ENCODE measurements at places on chromosomes 4 and X. TPM values are rescaled to one million over a fixed set of nuclear protein-coding genes. Genes with fewer than 3 reads are reported as not detected.
A peak's percentile ranks its signal among the peaks of the same experiment; 100 is the strongest.

DNA sequence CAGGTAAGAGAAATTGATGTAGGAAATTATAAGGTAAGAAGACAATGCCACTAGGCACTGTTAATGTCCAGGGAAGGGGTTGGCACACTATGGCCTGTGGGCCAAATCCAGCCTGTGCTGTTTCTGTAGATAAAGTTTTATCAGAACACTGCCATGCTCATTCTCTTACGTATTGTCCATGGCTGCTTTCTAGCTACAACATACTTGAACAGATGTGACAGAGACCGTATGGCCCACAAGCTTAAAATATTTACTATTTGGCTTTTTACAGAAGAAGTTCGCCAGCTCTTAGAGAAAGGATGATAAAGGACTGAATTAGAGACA, 168.0 kb downstream of the CDS1 start:
- ATAC-seq: no peak

DNA sequence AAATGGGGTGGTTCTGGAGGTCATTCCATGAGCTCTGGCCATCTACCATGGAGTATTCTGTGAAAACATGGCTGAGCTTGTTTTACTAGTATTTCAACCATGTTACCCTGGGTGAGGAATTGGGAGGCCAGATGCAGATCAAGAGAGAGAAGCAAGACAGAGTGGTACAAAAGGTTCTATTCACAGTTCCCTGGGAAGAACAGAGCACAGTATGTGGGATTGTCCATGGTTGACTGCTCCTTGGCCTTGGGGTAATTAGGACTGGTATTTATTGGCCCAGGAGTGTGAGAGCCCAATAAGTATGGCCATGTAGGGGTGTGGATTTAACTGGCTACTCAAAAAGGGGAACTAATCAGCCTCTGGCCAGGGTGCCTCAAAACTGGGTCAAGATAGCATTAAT, 239.7 kb upstream of the GATB start:
- no peak for ATAC-seq

GRCh38 chr4:27628609-27629008, 768.0 kb downstream of the STIM2 start:
- ATAC-seq: no peak

- no peak for ATAC-seq
Observed at GRCh38 chr4:4507923-4508322, 33.9 kb downstream of the STX18 start.

DNA sequence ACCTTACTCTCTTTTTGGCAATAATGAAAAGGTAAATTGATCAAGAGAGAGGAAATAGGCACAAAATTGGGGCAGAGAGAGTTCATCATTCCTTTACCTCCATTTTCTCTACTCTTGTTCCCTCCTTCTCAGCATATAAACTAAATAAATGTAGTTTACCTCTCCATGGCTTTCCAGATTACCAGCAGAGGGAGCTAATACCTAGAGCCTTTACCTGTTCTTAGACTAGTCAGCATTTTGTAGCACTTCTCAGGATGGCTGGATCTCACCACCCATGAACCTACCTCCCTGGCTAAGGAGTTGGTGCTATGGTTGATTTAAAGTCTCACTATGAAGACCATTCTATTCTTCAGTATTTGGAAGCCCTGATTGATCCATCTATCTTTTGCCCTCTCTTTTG, 15.7 kb downstream of the OFD1 start:
- no peak for ATAC-seq

GRCh38 chr4:145816091-145816490, 122.5 kb downstream of the ZNF827 start:
- ATAC-seq: no peak

DNA sequence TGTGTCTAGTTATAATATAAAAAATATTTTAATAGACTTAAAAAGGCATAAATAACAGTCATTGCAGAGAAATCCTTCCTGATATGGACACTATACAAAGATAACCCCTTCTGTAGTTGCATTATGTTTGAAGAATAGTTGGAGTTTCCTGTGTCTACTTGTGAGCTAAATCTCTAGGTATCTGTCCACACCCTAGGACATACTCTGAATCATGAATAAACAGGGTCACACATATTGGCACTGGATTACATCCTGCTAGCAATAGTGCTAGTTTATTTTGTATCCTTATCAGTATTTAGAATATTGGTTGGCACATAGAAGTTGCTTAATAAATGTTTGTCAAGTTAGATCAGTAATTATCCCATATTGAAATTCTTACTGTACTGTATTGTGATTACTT, 173.9 kb downstream of the GRXCR1 start:
- ATAC-seq: no peak

GRCh38 chr4:33996075-33996718, 2248.1 kb downstream of the ARAP2 start:
- ATAC-seq: no peak

GRCh38 chr4:21872101-21872500, 76.5 kb downstream of the KCNIP4 start:
- ATAC-seq: no peak

- ATAC-seq: no peak
Observed at GRCh38 chrX:134513091-134513490, 53.1 kb downstream of the HPRT1 start.

DNA sequence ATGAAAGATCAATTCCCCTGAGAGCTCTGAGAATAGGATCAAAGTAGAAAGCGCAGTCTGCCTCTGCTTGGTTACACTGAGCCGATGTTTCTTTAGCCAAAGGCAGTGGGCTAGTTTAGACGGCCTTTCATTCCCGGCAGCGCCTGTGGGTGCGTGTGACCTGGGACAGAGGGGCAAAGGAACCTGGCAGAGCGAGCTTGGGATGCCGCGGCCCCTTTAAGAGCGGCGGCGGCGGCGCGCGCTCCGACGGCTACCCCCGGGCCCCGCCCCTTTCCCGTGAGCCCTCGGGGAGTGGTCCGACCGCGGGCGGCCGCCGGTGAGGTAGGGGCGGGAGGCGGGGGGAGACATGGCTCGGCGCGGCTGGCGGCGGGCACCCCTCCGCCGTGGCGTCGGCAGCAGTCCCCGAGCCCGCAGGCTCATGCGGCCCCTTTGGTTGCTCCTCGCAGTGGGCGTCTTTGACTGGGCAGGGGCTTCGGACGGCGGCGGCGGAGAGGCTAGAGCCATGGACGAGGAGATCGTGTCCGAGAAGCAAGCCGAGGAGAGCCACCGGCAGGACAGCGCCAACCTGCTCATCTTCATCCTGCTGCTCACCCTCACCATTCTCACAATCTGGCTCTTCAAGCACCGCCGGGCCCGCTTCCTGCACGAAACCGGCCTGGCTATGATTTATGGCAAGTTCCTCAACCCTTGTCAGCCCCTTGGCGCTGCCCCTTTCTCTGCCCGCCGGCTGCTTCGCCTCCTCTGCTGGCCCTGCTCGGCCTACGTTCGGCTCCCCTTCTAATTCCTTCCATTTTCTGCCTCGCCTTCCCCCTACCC, at the start of gene SLC9A6:
Gene SLC9A6 (plus strand): TSS at position 279 of the 816 bp plus-strand sequence. CDS start 224 bp downstream, at position 503.
- ATAC-seq: peak; percentile 87

- ATAC-seq: no peak
Observed at GRCh38 chrX:71996136-71996535, 85.5 kb downstream of the NHSL2 start.

DNA sequence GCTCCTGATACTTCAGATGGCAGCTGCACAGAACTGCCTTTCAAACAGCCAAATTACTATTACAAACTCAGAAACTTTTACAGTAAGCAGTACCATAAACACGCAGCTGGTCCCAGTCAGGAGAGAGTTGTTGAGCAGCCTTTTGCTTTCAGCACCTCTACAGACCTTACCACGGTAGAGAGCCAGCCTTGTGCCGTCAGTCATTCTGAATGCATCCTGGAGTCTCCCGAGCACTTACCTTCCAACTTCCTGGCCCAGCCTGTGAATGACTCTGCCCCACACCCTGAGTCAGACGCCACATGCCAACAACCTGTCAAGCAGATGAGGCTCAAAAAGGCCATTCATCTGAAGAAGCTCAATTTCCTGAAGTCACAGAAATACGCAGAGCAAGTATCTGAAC, 12.4 kb downstream of the ZBTB49 start:
- no peak for ATAC-seq

GRCh38 chr4:3530051-3530450, 2.2 kb downstream of the LRPAP1 start:
- ATAC-seq: no peak

DNA sequence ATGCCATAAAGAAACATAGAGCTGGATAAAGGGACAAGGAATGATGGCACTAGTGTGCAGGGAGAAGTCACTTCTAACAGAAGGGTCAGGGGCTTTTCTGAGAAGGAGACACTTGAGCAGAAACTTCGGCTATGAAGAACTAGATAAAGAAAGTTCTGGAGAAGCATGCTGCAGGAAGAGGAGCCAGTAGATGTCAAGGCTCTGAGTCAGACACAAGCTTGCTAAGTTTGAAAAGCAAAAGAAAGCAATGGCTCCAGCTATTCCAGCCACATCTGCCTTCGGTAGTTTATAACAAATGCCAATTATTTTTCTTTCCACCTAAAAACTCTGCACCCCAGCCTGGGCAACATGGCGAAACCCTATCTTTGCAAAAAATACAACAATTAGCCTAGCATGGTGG, 7.5 kb downstream of the NUDT6 start:
- ATAC-seq: no peak

DNA sequence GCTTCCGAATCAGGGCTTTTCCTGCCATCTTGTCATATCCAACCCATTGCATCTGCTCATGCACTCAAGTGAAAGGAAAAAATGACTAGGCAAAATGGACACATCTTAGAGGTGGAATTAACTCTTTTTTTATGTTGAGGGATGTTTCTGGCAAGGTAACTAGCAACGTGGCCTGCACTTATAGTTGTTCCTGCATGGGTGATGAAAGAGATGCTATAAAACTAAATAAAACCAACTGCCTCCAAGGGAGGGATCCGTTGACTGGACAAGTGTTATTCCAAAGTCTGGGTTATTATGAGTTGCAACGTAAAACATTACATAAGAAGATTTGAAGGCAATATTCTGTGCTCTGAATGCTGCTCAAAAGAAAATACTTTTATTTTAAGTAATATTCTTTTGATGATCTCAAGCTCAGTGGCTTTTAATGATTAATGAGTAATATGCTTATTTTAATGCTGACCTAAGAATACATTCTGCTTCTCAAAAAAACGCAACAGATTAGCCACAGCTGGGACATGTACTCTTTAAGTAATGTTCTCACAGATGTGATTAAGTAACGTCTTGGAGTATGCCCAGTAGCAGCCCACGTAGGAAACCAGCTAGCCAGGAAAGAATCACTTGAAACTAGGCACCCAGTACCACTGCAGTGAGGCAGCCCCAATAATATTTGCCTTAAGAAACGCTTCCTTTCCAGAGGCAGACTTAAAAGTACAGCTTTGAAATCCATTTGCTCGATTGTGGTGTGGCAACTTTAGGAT, 27.4 kb downstream of the KLF3 start:
- no peak for ATAC-seq

DNA sequence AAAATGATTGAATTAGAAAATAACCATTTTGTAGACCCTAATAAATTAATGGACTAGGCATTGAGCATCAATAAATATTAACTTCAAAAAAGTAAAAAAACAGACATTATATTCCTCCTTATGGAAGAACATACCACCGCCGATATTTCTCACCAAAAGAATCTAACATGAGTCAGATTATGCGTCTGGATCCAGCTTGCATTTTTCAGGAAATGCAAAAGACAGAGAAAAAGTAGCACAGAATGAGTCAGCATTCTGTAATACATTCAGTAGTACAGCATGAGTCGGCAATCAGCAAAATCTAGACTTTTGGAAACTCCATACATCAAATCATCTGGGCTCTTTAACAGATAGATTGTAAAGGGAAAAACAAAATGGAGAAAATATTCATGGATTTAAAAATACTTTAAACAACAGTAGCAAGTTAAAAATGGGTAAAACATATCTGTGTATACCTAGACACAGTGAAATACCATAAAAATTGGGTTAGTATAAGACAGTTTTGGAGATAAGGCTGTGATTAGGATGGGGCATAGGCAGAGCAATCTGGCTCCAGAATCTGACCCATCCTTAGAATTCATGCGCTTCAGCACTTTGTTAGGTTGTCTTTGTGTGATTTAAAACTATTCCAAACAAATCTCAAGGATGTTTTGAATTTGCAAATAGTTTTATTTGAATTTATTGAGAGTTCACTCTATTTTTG, 633.0 kb upstream of the FAM241A start:
- ATAC-seq: peak; percentile 93

- no peak for ATAC-seq
Observed at GRCh38 chrX:105451401-105451800, 230.9 kb upstream of the TEX13A start.

DNA sequence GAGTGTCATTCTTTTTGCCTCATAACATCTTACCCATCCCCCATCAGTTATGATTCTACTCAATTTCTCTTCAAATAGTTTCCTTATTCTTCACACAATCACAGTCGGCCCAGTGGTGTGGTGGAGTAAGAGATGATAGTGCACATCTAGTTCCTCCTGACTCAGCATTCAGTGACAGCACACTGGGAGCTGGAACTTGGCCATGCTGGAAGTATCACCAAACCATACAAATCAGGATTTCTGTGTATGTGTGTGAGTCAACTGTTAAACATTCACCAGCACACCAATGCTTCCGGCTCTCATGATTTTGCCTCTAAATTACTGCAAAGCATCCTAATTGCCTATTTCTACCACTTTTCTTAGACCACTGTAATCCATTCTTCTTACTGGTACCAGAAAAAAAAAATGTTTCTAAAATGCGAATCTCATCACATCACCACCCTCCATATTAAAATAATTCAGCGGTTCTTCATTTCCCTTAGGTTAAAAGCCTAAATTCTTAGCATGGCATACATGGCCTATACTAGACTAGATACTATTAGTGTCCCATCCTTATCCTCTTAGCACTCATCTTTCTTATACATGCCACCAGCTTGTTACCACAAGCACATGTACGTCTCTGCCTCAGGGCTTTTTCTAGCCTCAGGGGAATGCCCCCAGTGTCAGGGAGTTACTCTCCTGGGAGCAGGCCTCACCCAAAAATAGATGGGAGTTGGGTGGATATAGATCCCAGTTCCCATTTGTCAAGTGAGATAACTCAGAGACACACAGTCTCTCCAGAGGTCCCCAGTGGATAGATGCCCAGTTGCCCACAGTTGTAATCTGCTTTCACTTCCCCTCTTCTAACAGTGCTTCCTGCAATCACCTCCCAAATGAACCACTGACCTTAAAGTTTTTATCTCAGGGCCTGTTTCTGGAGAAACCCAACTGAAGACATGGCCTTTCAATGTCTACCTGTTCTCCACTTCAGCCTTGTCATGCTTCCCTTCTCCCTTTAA, 49.2 kb upstream of the DDX53 start:
- peak; percentile 96 for ATAC-seq

GRCh38 chrX:25755194-25755593, 382.9 kb upstream of the MAGEB18 start:
- ATAC-seq: no peak

Gene VEGFC
- 1.4 TPM for total RNA-seq

Gene TMEM271
- 2.4 TPM for total RNA-seq

Gene OTC
- 0.21 TPM for total RNA-seq

Measured in motor neuron (in vitro differentiated cells).